Left kidney (tissue), 8 donors: ENCODE measurements at places on chromosomes 12 and 14. TPM values are rescaled to one million over a fixed set of nuclear protein-coding genes. Genes with fewer than 3 reads are reported as not detected.

DNA sequence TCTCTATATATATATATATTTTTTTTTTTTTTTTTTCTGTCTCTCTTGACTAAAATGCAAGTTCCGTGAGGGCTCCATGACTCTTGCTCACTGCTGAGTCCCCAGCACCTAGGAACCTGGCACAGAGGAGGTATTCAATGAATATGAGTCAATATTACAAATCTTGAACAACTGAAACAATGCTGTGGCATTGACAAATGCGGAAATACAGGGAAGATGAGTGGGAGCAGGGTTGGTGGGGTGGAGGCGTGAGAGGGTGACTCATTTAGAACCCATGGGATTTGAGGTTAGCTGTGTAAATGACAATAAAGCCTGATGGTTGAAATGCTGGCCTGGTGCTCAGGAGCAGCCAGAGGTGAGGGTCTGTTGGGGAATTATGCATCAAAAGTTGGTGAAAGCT is 121.7 kb upstream of the FUT8 start:
- DNase-seq: no peak

GRCh38 chr12:79069009-79069408 is 204.4 kb downstream of the SYT1 start:
- no peak for DNase-seq

- no peak for DNase-seq
Measured at GRCh38 chr12:115866909-115867525, 410.5 kb downstream of the MED13L start.

DNA sequence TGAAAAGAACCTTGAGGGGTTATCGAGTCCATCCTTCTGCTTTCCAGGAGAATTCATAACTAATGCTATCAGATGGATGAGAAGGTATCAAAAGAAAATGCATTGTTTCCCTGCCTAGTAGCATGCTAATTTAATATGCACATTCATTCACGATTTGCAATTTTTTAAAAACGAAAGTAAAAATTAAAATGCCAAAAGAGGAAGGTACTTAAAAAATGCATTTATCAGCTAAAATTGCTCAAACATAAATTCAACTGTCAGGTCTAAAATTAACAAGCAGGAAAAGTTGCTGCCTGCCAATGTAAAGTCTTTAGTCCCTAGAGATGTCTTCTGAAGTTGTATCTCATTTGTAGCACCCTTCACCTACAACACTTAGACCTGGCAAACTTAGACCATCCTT is 7.9 kb downstream of the ATF7 start:
- DNase-seq: no peak

DNA sequence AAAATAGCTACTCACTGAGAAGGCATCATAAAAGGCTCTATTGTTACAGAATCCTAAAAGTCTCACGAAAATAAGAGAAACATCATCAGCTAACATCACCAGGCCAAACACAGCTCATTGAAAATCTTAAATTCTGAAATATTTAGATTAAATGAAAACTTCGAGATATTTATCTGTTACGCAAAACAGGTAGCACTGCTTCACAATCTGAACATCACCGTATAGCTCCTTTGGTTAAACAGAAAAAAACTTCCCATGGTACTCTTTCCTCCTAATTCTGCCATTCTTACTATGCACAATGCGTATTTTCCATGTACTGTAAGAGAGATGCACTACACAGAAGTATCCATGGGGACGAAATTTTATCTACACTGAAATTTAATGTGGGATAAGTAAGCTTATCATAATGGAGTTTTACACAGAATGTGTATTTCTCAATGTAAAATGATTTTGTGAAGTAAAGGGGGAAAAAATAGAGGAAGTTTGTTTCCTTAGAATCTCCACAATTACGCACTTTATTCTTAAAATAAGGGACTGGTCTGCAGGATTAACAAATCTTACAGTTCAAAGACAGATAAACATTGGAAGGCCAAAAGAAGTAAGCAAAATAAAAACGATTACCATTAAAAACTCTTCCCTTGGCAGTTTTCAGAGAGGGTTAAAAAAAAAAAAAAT is 1.9 kb downstream of the SGPP1 start:
- DNase-seq: no peak

- no peak for DNase-seq
Measured at GRCh38 chr12:120592121-120593049, 11.2 kb upstream of the POP5 start.

DNA sequence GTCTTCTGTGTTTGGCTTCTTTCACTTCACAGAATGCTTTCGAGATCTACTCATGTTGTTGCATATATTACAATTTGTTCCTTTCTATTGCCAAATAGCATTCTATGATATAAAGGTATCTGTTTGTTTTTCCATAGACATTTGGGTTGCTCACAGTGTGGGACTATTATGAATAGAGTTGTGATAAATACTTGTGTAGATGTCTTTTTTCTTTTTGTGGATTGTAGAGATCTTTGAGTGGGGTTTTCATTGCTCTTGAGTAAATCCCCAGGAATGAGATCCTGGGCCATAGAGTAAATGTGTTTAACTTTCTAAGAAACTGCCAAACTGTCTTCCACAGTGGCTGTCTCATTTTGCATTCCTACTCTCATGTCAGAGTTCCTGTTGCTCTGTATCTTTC is 24.9 kb upstream of the CEBPE start:
- no peak for DNase-seq

GRCh38 chr12:3137268-3137781 is 60.1 kb downstream of the TSPAN9 start:
- no peak for DNase-seq

- DNase-seq: no peak
Measured at GRCh38 chr14:30994681-30995620, 30.5 kb upstream of the AP4S1 start.

Gene RAD51B
- 13.3 TPM for polyA plus RNA-seq

Gene KRT74
- polyA plus RNA-seq: not detected
